ENCODE measurements at places on chromosomes 5 and 9. TPM values are rescaled to one million over a fixed set of nuclear protein-coding genes. Genes with fewer than 3 reads are reported as not detected.

GRCh38 chr5:132526974-132527564 is 16.3 kb downstream of the IL5 start:
- H3K4me3 ChIP-seq, result no peak overlapping the region
- no peaks in the 10 kb centered on the region for H3K36me3 ChIP-seq
- H3K4me1 ChIP-seq, result peaks cover 5% of the 10 kb centered on the region
- peaks cover 2% of the 10 kb centered on the region for H3K27me3 ChIP-seq

FOXD1 gene
- polyA plus RNA-seq, result 0.04 TPM

DNA sequence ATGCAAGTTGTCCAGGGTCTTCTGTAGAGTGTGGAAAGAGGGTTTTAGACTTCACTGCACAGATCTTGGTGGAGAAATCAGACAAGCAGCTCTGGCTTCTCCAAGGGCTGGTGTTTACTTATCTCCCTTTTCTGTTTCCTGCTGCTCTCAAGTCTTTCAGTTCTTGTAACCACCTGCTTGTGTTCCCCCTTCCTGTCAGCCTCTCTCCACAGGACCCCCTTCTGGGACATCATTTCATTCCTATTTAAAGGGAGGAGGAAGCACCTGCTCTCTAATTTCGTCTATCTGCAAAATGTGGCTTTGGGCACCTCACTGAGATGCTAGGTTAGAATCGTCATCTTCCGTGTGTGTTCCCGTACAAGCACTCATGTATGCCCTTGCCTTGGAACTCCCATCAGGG is 636.2 kb downstream of the MTRR start:
- H3K4me1 ChIP-seq, result no peaks in the 10 kb centered on the region
- no peaks in the 10 kb centered on the region for H3K36me3 ChIP-seq
- no peaks in the 10 kb centered on the region for H3K27me3 ChIP-seq
- no peak overlapping the region for H3K4me3 ChIP-seq
- H3K27ac ChIP-seq, result no peak overlapping the region

PCDHB3 gene
- polyA plus RNA-seq, result 1.1 TPM

DNA sequence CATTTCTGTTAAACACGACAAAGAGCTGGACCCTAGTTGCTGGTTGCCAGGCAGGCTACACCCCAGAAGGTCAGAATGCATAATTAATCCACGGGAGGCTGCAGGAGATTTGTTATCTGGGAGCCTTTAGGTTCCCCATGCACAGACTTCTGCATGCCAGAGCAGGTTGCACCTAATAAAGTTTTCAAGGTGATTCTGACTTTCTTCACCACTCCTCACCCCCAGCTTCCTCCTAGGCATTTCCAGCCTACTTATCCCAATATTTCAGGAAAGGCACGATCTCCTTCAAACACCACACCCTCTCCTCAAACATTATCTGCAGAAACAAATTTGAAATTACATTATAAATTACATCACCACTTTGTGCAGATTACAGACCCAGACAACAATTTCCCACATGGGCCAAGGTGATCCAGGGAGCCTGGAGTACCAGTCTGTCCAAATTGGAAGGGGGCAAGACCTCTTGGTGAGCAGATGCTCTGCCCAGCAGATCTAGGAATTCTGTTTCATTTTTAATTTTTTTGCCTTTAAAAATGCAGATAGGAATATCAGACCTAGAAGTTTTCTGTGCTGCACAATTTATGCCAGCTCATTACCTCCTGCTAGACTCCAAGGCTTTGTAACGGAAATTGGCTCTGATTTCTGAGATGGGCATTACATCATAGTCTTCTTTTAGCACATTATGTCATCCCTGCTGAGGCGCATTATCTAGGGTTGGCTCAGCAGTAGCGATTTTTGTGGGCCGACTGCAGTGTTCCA is 363.4 kb upstream of the SLC30A5 start:
- H3K36me3 ChIP-seq, result no peaks in the 10 kb centered on the region
- H3K27me3 ChIP-seq, result no peaks in the 10 kb centered on the region
- peak; percentile 56 for DNase-seq
- H3K4me3 ChIP-seq, result no peak overlapping the region

COL27A1 gene
- 117 TPM for polyA plus RNA-seq

RLN1 gene
- not detected for polyA plus RNA-seq

SPATA31E1 gene
- 0.48 TPM for polyA plus RNA-seq

EQTN gene
- 0.34 TPM for polyA plus RNA-seq

DNA sequence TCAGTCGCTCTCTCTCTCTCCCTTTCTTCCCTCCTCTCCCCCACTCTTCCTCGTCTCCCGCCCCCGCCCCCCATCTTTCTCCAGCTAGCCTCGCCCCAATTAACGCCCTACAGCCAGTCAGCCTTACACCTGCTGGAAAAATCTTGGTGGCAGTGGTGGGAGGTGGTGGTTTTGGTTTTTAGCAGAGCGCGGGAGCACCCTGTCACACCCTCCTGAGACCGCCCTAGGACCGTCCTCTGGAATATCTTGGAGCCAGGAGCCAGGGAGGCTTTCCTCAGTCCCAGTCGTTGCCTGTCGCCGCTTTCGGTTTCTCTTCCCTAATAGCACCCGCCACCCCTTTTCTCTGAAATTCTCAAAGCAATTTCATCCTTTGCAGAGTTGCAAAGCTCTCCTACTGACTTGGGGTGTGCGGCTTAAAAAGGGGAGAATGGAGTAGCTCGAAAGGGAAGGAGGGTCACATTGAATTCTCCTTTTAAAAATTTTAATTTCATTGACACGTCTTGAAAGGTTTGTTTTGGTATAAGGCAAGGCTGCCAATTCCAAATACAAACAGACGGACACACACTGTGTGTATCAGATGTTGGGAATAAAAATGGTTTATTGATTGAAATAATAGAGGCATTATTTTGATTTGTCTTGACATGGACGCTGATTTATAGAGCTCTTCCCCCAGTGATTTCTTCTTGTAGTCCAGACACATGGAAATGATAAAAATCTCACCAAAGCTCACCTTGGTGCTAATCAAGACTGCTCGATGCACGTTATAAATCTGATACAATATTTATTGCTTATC is 301.3 kb downstream of the PARP8 start:
- peaks cover 89% of the 10 kb centered on the region for H3K27me3 ChIP-seq
- H3K36me3 ChIP-seq, result no peaks in the 10 kb centered on the region
- H3K4me3 ChIP-seq, result no peak overlapping the region
- H3K27ac ChIP-seq, result no peak overlapping the region

ANKRD18B gene
- polyA plus RNA-seq, result 0.22 TPM

PCDHB4 gene
- polyA plus RNA-seq, result 1.6 TPM

- H3K4me3 ChIP-seq, result no peak overlapping the region
- no peaks in the 10 kb centered on the region for H3K27me3 ChIP-seq
- no peaks in the 10 kb centered on the region for H3K36me3 ChIP-seq
- DNase-seq, result peak; percentile 17
These were observed 33.2 kb downstream of the F2RL2 start for GRCh38 chr5:76590027-76590426.

- DNase-seq, result no peak
- H3K27ac ChIP-seq, result no peak overlapping the region
- H3K4me3 ChIP-seq, result no peak overlapping the region
These were observed 28.2 kb downstream of the AQP7 start for GRCh38 chr9:33374190-33374589.

DNA sequence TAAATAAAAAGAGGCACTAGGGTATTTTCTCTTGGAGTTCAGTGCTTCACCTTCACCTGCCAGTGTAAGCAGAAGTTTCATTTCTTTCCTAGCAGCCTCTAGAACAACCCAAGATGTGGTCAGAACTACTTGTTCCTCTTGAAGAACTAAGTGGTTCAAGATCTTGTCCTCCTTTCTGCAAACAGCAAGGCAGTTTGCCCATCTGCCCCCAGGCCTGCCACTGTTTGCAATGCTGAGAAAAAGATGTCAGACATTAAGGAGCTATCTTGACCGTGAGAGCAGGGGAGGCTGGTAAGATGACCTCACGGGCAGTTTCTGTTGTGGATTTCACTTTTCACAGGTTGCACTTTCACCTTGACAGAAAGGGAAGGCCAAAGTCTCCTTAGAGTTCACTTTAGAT is 52.0 kb upstream of the KLF4 start:
- no peak overlapping the region for H3K4me3 ChIP-seq
- no peaks in the 10 kb centered on the region for H3K27me3 ChIP-seq
- H3K36me3 ChIP-seq, result no peaks in the 10 kb centered on the region
- DNase-seq, result peak; percentile 38

PLAC8L1 gene
- 0.54 TPM for polyA plus RNA-seq

C7 gene
- 53.9 TPM for polyA plus RNA-seq

- H3K36me3 ChIP-seq, result no peaks in the 10 kb centered on the region
- H3K27ac ChIP-seq, result no peak overlapping the region
These were observed 2062.7 kb upstream of the CDH6 start for GRCh38 chr5:29130786-29131185.

DNA sequence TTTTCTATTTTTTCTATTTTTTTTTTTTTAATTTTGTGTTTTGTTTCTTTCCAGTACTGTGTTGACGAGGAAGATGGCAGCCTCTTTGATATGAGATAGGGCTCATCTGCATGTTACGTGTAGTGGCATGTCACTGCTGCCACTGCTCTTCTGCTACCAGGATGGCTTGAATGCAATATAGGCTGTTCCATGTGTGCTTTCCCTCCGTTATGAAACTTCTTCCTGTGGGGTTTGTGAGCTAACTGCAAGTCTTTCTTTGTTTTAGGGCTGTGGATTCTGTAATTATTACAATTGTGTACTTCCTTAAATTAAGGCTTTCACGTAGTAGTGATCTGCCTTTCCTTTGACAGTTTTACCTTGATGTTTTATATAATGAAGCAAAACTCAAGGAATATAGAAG is 184.6 kb downstream of the KDM4C start:
- H3K4me3 ChIP-seq, result no peak overlapping the region
- no peak for DNase-seq
- no peak overlapping the region for H3K27ac ChIP-seq
- no peaks in the 10 kb centered on the region for H3K27me3 ChIP-seq
- no peaks in the 10 kb centered on the region for H3K36me3 ChIP-seq

DNA sequence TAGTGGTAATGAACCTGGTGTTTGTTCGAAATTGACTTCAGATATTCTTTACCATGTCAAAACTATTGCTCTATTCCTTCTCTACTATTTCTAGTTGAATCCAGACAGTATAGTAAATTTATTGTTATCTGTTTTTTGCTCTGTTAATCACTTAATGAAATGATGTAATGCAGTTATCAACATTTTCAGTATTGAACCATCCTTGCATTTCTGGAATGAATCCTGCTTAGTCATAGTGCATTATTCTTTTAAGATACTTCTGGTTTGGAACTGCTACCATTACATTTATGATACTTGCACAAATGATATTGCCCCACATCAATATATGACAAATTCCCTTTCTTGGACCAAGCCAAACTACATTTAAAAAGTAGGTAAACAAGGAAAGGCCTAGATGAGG is 554.0 kb upstream of the KLF4 start:
- no peaks in the 10 kb centered on the region for H3K36me3 ChIP-seq
- H3K27ac ChIP-seq, result no peak overlapping the region
- no peaks in the 10 kb centered on the region for H3K27me3 ChIP-seq
- peaks cover 11% of the 10 kb centered on the region for H3K4me1 ChIP-seq
- DNase-seq, result no peak

SPATA31A3 gene
- polyA plus RNA-seq, result not detected

ECSCR gene
- polyA plus RNA-seq, result 21.6 TPM

ADAMTS12 gene
- polyA plus RNA-seq, result 4.2 TPM

- peaks cover 48% of the 10 kb centered on the region for H3K36me3 ChIP-seq
- no peak overlapping the region for H3K27ac ChIP-seq
- H3K4me1 ChIP-seq, result no peaks in the 10 kb centered on the region
- DNase-seq, result no peak
- no peaks in the 10 kb centered on the region for H3K27me3 ChIP-seq
These were observed 69.3 kb downstream of the CRB2 start for GRCh38 chr9:123425261-123425821.

TMED9 gene
- 119 TPM for polyA plus RNA-seq

DNA sequence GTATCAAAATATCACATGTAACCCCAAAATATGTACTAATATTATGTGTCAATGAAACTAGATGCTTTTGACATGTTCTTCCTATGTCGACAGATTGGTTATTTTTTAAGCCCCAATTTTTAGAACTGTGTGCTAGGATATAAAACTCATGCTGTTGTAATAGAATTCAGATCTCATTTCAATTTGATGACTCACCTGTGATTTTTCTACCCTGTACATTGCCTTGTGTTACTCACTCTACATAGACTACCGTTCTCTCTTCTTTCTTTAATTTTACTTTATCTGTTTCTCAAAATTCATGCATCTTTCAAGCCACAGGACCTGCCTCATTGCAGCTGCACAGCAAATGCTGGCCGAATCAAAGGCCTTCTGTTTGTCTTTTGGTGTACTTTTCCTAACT is 284.5 kb downstream of the MAT2B start:
- DNase-seq, result no peak
- H3K27ac ChIP-seq, result no peak overlapping the region
- no peaks in the 10 kb centered on the region for H3K4me1 ChIP-seq
- H3K27me3 ChIP-seq, result no peaks in the 10 kb centered on the region

DNA sequence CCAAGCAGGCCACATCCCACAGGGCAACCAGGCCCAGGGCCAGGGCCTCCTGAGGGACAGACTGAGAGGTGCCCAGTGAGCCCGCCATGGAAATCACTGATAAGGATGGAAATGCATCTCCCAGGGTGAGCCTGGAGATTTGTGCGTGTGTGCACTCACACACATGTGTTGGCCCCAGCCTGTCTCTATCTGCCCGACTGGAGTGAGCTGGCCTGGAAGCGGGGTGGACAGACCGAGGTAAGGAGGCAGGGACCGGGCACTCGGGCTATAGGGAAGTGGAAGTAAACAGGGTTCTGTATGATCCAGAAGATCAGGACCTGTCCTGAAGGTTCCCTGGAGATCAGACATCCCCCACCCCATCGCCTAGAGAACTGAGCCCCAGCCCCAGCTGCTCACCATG is 17.4 kb downstream of the GFI1B start:
- no peak for DNase-seq
- H3K27ac ChIP-seq, result no peak overlapping the region
- no peak overlapping the region for H3K4me3 ChIP-seq
- H3K4me1 ChIP-seq, result peaks cover 15% of the 10 kb centered on the region
- no peaks in the 10 kb centered on the region for H3K36me3 ChIP-seq

GRCh38 chr5:166251786-166252185 is 2039.7 kb upstream of the WWC1 start:
- no peaks in the 10 kb centered on the region for H3K27me3 ChIP-seq
- no peaks in the 10 kb centered on the region for H3K4me1 ChIP-seq
- no peak for DNase-seq
- no peaks in the 10 kb centered on the region for H3K36me3 ChIP-seq

DNA sequence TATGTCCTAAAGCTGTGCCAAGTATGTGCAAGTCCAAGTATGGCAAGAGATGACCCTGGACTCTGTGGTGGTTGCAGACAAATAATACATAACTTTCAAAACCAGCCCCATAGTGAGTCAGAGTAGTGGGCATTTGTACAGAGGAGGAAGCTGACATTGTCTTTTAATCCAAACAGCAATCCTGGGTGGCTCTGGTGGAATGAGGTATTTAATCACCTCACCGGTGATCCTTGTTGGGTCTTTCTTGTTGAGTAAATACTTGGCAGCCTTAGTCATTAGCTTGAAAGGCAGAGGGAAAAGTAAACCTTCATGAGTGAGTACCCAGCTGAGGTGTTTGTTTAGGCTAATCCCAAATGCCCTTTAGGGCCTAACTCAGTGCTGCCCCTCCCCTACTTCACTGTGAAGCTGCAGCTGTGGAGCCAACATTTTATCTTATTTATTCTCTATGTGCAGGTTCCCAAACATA is 148.7 kb upstream of the SLC12A2 start:
- H3K4me1 ChIP-seq, result peaks cover 3% of the 10 kb centered on the region
- no peaks in the 10 kb centered on the region for H3K36me3 ChIP-seq
- H3K4me3 ChIP-seq, result no peak overlapping the region
- H3K27me3 ChIP-seq, result no peaks in the 10 kb centered on the region
- H3K27ac ChIP-seq, result no peak overlapping the region
- DNase-seq, result peak; percentile 53

TCOF1 gene
- 23.9 TPM for polyA plus RNA-seq

All from large intestine (tissue), 12 donors.